Fibroblast of villous mesenchyme (primary cell): ENCODE measurements at places on chromosomes 1 and 21. TPM values are rescaled to one million over a fixed set of nuclear protein-coding genes. Genes with fewer than 3 reads are reported as not detected.
A peak's percentile ranks its signal among the peaks of the same experiment; 100 is the strongest.

The CLDN17 gene
- not detected in 2 replicates for total RNA-seq

The VCAM1 gene
- 28.3 and 54.8 TPM in 2 replicates for total RNA-seq

The SFN gene
- 0.32 and 0.43 TPM in 2 replicates for total RNA-seq

DNA sequence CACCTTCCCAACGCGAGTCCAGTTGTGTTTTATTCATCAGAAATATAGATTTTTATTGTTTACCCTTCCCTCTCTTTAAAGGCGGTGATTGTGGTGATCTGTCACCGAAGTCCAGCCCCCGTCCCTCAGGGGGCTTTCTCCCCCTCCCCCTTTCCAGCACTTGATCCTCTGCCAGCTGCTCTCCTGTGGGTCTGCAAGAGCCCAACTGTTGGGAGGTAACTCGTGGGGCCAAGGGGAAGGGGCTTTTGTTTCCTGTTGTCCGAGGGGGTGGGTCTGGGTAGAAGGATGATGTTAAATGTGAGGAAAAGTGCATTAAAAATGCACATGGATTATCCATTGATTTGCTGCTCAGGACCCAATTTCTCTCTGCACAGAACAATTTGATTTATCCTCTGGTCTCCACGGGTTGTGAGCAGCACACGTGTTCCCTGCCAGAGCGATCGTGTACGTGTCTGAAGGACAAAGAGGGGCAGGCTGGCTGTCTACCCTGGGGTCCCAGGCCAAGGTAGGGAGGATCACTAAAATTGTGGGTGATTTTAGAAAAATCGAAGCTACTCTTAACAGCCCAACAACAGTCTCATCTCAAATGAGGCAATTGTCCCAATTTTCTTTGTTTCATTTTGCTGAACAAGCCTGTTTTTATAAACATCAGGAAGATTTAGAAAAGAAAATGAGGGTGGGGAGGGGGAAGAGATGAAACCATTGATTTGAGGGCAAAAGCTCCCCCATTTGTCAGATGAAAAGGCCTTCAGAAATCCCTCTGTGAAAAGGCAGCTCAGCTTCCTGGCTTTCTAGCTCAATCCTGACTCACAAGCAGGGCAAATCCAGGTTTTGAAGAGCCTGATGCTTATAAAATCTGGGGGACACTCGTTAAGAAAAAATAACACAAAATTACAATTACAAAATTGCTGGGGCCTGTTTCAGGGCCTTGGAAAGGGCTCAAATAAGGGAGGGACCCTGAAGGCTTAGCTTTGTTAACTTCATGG is 176.2 kb downstream of the RHOU start:
- no peak for DNase-seq

- DNase-seq: peak; percentile 77
These were observed 45.2 kb downstream of the ADAMTS1 start for GRCh38 chr21:26800001-26800400.

GRCh38 chr1:11927866-11928592 is 1.8 kb upstream of the KIAA2013 start:
- DNase-seq: no peak

- no peak for DNase-seq
These were observed 140.8 kb downstream of the LHX8 start for GRCh38 chr1:75274920-75275506.

- DNase-seq: peak; percentile 22
These were observed 56.1 kb downstream of the MEF2D start for GRCh38 chr1:156444407-156445001.

- DNase-seq: no peak
These were observed 5.3 kb upstream of the NAXE start for GRCh38 chr1:156586323-156586722.

DNA sequence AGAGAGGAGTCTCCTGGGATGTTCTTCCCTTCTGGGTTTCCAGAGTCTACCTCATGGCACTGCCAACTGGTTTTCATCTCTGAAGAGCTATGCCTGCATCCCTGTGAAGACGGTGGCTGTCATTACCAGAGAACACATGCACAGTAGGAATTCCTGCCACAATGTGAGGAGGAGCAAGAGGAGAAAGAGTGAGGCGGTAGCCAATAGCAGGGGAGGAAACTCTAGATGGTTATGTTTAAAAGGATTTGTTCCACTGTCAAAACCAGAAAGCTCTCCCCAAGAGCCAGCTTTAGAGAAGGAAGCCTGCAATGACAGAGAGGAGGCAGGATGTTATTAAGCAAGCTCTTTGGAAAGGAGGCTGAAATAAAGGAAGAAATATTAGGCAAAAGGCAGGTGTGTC is 12.3 kb downstream of the LMX1A start:
- DNase-seq: no peak

GRCh38 chr1:63892632-63893395 is 119.0 kb downstream of the ROR1 start:
- peak; percentile 51 for DNase-seq

DNA sequence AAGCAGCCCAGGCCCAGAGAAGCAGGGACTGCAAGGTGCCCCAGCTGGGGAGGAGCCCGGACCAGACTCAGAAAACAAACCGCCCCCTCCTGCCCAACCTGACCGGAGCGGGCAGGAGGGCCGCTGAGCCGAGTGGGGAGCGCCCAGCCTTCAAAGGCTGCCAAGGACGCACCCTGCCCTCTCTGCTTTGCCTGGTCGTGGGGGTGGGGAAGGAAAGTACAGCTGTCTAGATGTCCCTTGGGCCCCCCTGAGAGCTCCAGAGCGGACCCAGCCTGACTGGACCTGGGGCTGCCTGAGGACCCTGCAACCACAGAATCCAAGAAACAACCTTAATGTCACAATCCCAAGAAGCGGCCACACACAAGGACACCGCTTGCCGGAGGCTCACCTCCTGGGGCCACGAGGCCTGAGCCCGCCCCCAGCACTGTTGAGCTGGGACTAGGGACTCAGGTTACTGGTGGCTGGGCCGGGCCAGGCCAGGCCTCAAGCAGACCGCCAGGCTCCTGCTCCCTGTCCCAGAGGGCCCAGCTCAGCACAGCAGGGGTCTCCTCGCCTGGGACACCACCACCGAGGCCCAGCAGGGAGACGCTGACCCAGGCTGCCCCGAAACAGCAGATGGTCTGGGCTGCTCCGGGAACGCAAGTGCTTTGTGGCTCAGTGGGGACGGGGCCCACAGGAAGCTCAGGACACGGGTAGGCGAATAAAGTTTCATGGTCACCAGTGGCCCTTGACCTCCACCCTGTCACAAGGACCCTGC is 1.4 kb downstream of the DVL1 start:
- DNase-seq: peak; percentile 43

GRCh38 chr1:202806845-202807450 is 1.3 kb downstream of the KDM5B start:
- peak; percentile 31 for DNase-seq

GRCh38 chr1:178660461-178660860 is 64.6 kb upstream of the RALGPS2 start:
- no peak for DNase-seq

DNA sequence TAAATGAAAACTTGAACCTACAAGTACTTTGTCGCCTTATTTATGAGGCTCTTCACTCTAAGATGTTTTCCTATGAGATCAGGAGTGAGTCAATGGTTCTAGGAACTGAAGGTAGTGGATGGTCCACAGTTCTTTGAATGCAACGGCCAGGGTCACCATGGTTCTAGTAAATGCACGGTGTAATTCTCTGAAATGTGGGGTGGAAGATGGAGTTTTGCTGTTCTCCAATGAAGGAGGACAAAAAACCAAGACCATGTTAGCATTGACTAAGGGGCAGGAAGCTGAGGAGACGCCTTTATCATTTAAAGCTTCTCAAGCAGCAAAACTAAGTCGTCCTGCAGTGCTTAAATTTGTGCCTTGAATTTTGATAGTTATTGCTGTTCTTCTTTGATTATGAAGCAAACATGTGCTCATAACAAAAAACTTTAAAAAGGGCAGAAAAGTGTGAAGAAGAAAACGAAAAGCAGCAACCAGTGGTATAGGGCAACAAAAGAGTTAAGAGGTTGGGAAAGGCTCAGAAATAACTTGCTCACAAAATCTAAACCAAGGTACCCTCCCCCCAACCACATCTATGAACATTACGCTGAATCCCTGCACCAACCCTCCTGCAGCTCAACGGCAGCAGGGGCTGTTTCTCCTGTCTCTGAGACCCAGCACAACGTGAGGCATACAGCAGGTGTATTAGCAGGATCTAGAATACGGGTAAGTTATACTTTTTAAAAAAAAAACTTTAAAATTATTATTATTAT is 85.0 kb downstream of the MRPL37 start:
- no peak for DNase-seq
